Stimulated activated CD4-positive, alpha-beta T cell treated with anti-CD3 and anti-CD28 coated beads, Interleukin-12 subunit alpha, Interleukin-12 subunit beta, amount 100 ng/mL, for 4 hours (primary cell): ENCODE measurements at places on chromosomes 4 and X.

DNA sequence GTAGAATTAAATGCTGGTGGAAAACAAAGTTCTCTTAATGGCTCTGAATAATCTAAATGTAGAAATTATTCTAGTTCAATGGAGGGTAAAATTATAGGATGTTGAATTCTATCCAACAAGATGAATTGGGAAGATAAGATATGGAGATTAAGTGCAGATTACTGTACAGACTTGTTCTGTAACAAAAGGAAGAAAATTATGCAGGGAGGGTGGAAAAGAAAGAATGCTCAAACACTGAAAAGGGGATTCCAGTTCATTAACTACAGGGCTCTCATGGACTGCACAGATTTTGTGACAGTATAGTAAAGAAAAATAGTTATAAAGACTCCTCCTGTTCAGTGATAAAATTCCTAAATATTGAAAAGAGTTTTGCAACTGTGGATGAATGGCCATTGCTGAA lies 1794.0 kb upstream of the PCDH7 start:
- DNase-seq = no peak

DNA sequence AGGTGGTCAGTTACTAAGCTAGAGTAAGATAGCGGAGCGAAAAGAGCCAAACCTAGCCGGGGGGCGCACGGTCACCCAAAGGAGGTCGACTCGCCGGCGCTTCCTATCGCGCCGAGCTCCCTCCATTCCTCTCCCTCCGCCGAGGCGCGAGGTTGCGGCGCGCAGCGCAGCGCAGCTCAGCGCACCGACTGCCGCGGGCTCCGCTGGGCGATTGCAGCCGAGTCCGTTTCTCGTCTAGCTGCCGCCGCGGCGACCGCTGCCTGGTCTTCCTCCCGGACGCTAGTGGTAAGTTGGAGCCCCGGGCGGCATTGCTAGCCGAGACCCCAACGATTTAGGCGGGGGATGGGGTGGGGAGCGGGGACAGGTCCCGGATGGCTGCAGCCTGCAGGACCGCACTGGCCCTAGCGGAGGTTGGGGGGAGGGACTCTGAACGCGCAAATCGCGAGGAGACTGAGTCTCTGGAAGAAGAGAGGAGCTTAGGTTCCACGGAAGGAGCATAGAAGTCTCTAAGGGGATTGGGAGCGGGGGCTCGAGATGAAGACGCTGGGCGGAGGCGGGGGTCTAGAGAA lies 573 bp downstream of the HTR2C start:
- DNase-seq = no peak

DNA sequence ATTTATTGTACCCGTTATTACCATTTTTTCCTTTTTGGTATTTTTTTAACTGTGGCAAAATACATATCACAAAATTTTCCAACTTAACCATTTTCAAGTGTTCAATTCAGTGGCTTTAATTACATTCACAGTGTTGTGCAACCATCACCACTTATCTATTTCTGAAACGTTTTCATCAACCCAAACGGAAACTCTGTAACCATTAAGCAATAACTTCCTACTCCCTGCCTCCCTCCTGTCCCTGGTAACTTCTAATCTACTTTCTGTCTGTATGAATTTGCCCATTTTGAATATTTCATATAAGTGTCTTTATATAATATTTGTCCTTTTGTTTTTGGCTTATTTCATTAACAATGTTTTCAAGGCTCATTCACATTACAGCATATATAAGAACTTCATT lies 57.4 kb upstream of the MSN start:
- DNase-seq = no peak

DNA sequence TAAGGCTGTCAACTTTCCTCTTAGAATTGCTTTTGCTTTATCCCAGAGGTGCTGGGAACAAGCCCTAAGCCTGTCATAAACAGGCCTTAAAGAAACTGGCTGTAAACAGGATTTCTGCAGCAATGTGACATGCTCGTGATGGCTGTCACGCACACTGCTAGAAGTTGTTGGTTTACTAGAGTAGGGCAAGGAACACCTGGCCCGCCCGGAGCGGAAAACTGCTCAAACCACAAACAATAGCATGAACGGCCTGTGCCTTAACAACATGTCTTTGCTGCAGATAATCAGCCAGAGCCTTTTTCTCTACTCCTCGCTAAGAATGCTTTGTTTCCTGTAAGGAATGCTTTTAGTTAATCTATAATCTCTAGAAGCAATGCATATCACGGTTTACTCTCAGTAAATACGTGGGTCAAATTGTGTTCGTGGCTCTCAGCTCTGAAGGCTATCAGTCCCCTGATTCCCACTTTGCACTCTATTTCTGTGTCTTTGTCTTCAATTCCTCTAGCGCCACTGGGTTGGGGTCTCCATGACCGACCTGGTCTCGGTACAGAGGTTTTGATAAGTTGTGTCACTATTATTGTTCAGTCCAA lies 318.3 kb downstream of the GLUD2 start:
- no peak for DNase-seq

DNA sequence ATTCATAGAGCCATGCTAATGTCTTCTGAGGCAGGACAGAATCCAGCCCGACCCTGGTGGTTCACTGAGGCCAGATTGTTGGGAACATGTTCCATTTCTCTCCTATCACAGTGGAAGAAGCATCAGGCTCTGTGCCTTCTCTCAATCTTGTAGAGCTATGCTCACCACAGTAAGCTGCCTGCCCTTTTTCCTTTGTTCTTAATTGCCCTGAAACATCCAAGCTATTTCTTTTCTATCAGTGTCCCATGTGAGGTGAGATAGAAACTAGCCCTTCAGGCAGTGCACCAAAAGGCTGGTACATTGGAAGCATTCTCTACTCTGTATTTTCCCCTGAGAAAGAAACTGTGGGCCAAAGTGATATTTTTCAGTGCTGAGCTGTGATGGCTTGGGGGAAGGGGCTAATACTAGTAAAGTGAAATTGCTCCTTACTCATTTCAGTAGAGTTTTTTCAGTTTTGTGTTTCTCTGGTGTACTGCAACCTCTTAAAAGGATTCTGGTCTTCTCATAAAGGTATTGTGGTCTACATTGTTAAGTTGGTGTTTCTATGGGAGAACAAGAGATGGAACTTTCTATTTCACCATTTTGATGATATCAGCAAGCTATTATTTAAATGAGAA lies 611.2 kb downstream of the RPA4 start:
- DNase-seq = no peak

GRCh38 chrX:16212024-16212423 lies 44.7 kb downstream of the MAGEB17 start:
- no peak for DNase-seq

DNA sequence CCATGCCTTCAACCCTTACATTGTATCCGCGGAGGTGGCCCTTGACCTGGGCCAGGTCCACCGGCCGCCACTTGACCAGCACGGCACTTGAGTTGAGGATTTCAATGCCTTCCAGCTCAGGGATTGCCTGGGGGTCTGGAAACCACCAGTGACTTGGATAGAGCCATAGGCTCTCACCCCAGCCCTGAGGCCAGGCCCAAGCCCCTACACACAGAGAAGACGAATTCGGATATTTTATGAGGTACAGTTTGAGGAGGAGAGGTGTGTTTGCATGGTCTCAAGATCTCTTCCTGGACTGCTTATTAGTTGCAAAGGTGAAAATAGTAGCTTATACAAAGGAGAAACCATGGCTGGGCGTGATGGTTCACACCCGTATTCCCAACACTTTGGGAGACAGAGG lies 20.3 kb downstream of the L1CAM start:
- DNase-seq = no peak

DNA sequence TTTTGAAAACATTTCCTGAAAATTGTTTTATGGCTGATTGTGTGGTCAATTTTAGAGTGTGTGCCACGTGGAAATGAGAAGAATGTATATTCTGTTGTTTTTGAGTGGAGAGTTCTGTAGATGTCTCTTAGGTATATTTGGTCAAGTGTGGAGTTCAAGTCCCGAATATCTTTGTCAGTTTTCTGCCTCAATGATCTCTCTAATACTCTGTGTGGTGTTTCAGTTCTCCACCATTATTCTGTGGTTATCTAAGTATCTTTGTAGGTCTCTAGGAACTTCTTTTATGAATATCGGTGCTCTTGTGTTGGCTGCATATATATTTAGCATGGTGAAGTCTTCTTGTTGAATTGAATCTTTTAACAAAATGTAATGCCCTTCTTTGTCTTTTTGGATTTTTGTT lies 113.3 kb downstream of the LINC00632 start:
- DNase-seq = no peak

DNA sequence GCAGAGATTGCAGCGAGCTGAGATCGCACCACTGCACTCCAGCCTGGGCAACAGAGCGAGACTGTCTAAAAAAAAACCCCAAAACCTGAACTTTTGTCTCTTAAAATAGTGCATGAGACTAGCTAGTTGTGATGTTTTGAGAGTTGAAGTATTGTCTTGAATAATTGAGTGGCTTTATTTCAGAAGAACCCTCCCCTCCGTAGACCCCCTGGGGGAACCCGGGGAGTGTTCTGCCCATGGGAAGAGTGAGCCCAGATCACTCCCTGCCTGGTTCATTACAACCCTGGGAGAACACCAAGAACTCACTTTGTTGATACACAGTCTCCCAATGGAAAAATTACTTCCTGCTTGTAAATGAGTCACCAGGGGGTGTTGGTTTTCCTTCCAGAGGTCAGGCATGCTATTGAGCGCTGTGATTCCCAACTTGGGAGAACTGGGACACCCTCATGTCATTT lies 65.3 kb upstream of the SHISA3 start:
- DNase-seq = no peak

DNA sequence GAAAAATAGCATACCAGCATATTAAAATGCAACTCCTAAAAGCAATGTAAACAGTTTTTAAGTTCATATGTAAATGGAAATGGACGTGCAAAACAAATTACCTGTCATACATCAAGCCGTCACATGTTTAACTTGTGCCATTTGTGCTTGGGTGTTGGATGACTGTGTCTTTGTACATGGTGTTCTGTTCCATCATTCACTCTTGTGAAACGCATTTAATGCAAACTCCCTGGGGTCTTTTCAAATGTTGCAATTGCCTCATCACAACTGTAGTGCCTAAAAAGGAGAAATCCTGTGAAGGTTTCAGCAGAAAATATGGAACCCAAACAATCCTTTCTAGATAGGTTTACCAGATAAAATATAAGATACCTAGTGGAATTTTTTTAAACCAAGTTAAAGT lies 52.4 kb downstream of the PHOX2B start:
- DNase-seq = no peak

GRCh38 chr4:81412946-81413495 lies 58.7 kb downstream of the RASGEF1B start:
- DNase-seq = no peak

- DNase-seq = no peak
Observed at GRCh38 chr4:98861100-98861884, 67.6 kb downstream of the EIF4E start.

- DNase-seq = no peak
Observed at GRCh38 chrX:12690646-12691045, 100.6 kb upstream of the PRPS2 start.
